RPMI8226 (cell line): ENCODE measurements at places on chromosomes 3 and 15.

- DNase-seq, result no peak
Observed at GRCh38 chr15:53807501-53807900, 48.0 kb upstream of the WDR72 start.

- no peak for DNase-seq
Observed at GRCh38 chr15:40293006-40293405, 10.1 kb upstream of the ANKRD63 start.

GRCh38 chr3:51953445-51953844, 1.7 kb upstream of the GPR62 start:
- DNase-seq, result no peak

GRCh38 chr3:125478326-125478725, 41.7 kb downstream of the SNX4 start:
- DNase-seq, result no peak

- no peak for DNase-seq
Observed at GRCh38 chr15:85804481-85805170, 9.9 kb upstream of the KLHL25 start.

- DNase-seq, result no peak
Observed at GRCh38 chr15:42929306-42929848, 8.8 kb upstream of the TTBK2 start.

- no peak for DNase-seq
Observed at GRCh38 chr3:152823781-152824180, 11.2 kb upstream of the P2RY1 start.

DNA sequence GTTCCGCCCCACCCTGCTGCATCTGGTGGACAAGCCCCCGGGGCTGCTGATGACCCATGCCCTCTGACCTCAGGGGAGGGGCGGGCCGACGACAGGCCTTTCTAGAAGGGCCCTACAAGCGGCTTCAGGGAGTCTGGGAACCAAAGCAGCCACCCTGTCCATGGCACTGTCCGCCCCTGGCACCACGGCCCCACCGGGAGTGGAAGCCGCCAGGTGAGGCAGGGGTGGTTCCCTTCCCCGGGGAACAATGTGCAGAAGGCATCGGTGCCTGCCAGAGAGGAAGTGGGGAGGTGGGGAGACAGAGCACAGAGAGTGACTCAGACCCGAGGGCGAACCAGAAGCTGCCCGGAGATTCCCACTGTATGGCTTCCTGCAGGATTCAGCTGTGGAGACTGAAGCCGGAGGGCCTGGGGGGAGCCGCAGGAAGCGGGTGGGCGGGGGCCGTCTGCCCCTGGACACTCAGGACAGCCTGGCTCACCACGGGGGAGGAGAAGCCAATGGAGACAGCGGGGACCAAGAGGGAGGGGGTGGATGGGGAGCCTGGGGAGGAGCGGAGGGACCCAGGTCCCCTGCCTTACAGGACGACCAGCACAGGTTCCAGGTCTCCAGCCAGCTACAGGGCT, 134.0 kb downstream of the TPRA1 start:
- DNase-seq, result no peak

GRCh38 chr3:150996731-150997130, 24.2 kb upstream of the CLRN1 start:
- DNase-seq, result no peak

GRCh38 chr3:189781415-189781814, 150.2 kb downstream of the TP63 start:
- DNase-seq, result no peak

DNA sequence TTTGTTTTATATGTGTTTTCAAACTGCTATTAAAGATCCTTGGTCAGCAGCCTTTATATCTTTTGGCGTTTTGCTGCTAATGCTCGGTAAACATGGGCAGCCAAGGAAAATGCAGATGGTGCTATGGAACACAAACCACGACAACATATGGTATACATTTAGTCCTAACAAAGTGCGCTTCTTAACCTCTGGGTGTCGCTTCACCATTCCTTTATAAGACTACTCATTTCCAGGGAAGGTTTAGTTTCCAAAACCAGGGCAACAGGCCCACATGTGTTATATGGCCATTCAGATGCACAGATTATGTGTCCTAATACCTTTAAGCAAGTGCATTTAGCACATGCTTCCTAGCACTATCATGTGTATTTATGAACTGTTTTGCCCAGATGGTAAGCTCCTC, 14.7 kb downstream of the SHOX2 start:
- peak; percentile 28 for DNase-seq

DNA sequence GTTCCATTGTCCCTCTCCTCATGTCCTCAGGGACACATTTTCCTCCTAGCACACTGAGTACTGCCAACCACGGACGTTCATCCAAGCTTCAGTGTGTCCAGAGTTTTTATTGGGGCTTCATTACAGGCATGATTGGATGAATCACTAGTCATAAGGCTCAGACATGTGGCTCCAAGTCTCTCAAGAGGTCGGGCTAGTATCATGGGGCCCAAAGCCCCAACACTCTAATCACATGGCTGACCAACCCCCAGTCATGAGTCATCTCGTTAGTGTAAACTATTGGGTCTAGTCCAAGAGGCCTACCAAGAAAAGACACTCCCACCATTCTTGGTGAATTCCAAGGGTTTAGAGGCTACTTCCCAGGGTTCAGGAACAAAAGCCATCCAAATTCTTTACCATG, 4.4 kb downstream of the TERC start:
- DNase-seq, result no peak

GRCh38 chr3:12828751-12829150, 12.6 kb downstream of the RPL32 start:
- DNase-seq, result no peak
